Large intestine (tissue), 12 donors: ENCODE measurements at places on chromosomes 4 and X. TPM values are rescaled to one million over a fixed set of nuclear protein-coding genes. Genes with fewer than 3 reads are reported as not detected.

DNA sequence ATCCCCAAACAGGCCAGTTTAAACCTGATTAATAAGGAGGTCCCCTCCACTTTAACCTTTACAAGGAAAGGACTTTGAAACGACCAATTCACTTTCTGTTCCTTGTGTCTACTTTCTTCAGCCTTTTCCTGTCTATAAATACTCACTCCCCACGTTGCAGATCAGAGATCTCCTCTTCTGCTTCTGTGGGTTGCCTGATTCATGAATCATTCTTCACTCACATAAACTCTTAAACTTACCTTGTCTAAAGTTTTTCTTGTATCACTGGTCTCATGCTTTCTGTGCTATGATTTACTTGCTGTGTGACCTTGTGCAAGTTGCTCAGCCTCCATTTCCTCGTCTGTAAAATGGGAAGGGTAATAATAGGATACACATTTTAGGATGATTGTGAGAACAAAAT is 236.1 kb downstream of the QDPR start:
- DNase-seq: no peak

DNA sequence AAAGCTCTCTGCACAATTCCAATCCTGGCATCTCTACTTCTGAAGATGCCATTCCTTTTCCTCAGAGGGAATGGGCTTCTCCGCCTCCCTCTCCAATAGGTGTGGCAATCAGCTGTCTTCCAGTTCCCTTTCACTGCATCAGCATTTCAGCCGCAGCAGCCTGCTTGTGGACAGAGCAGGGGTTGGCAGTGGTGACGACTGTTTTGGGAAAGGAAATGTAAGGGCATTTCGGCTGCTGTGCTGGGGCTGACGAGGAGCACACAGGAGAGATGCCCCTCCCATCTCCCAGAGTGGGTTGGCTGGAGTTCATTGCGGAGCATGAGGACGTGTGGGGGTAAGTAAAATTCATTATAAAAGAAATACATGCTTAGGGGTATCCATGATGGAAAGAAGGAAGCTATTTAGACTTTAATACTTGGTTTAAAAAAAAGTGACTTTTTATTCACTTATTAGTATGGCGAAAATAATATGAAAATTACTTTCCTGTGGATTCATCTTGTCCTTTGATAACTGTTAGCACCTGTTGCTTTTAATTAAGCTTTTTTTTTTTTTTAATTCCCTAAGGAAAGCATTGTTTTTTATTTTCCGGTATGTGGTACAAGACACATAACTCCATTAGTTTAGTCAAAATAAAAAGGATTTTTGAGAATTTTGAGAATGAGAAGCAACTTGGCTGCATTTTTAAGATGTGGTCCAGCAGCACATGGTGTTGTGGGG is at the start of gene LIMCH1:
LIMCH1 (plus strand) TSS at position 141 of the 717 bp plus-strand sequence. CDS start 67,839 bp downstream, outside the sequence.
- DNase-seq: no peak

The SATL1 gene
- 0.22 TPM for polyA plus RNA-seq

- no peak for DNase-seq
Measured at GRCh38 chrX:22105231-22105630, 73.1 kb downstream of the PHEX start.

The LEF1 gene
- polyA plus RNA-seq: 8.5 TPM

DNA sequence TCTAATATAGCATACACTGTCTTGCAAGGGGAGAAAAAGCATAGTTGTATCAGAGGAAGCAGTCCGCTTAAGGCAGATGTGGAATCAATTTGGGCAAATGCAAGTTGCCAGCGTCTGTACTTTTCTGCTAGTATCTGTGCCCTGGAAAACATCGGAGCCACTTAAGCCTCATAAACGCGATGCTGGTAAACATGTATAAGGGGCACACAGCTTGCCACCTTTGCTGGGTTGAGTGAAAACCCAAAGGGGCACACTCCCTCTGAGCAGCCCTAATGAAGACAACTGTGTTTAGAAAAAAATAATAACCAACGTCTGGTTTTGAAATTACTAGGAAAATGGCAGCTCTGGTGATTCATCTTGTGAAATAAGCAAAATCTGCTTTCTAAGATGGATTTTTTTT is 24.3 kb downstream of the SMIM20 start:
- DNase-seq: no peak

DNA sequence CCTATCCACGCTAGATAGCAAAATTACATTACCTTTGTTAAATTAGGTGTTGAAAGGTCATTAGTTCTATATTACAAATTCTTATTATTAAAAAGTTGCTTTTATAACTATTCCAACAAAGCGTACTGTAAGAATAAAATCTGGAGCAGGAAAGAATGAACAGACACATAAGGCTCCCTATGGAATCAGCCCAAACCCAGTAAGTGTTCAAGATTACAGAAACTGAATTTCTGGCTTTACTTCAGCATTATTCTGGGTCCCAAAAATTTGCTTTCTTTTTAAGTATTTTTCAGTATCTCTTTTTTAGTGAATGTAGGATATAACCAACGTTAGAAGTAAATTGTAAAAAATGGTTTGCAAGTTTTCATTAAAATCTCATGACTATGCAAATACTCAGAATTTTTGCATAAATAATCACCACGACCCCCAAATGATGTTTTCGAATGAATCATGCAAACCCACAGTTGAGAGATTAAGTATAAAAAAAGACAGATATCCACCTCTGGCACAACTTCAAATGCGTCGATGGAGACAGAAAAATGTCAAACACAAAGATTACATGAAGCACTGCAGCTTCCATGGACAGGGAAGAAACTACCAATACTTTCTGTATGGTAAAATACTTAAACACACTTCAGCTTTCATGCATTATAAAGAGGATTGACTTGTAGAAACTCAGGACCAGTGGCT is 238.5 kb downstream of the RASL11B start:
- DNase-seq: no peak

DNA sequence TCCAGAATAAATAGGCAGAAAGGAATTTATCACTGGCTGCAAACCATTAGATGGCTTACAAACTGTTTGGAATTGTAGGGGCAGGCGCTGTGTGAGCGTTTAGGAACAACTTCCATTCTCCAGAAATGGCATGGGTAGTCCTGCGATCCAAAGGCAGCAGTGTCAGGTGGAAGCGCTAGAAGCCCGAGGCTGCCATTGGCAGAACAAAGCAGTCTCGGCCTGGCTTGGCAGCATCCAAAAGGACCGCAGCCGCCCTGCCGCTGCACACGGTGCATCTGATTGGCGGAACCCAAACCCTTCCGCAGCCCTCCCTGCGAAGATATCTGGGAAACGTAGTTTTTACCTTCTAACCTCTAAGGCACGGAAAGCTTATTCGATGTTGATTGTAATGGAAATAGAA is 23.6 kb upstream of the YTHDC1 start:
- DNase-seq: peak; percentile 31

- peak; percentile 44 for DNase-seq
Measured at GRCh38 chr4:151553874-151554273, 144.9 kb downstream of the FHIP1A start.

The NFXL1 gene
- 15.0 TPM for polyA plus RNA-seq
